ENCODE measurements at places on chromosomes 13 and 19.
A peak's percentile ranks its signal among the peaks of the same experiment; 100 is the strongest.

DNA sequence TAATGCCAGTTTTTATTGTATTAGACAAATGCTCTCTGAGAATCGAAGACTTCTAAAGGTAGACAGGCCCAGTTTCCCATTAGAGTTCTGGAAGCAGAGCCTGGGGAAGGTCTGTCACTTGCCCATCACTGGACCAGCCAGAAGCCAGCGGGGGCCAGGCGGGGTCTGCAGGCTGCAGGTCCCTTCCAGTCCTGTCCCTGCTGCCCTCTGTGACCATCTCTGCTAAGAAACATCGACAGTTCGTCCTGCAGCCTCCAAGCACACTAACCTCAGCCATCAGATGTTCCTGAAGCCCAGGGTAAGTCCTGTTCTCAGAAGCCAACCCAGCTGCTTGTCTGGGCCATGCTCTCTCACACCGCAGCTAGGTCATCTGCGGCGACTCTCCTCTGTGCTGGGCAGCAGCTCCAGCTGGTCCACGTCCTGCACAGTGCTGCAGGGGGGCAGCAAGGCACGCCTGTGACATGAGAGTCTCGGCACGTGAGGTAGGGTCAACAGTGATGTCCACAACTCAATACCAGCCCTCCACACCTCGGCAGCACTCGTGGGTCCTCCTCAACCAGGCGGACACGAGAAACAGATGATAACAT, 2.9 kb upstream of the ADPRHL1 start:
- no peak for DNase-seq

DNA sequence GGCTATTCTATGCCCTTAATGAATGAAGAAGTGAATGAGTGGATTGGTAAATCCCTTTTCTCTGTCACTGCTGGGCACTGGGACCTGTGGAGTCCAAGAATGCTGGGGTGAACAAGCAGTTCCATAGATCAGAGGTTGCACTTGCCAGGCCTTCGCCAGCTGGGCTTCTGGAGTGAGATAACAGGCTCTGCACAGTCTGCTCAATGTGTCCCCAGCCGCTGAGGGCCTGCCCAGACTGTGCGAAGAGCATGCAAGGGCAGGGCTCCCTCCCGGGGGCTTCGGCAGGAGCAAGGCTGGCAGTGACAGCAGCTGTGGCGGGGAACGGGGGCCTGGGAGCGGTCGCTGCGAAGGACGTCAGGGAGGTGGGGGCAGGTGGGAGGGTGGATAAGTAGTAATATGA, 51.3 kb downstream of the ZNF536 start:
- no peak for DNase-seq

- no peak for DNase-seq
Measured at GRCh38 chr19:49567861-49568441, 12.4 kb downstream of the NOSIP start.

GRCh38 chr13:30972888-30973377, 40.5 kb downstream of the TEX26 start:
- DNase-seq, result no peak

DNA sequence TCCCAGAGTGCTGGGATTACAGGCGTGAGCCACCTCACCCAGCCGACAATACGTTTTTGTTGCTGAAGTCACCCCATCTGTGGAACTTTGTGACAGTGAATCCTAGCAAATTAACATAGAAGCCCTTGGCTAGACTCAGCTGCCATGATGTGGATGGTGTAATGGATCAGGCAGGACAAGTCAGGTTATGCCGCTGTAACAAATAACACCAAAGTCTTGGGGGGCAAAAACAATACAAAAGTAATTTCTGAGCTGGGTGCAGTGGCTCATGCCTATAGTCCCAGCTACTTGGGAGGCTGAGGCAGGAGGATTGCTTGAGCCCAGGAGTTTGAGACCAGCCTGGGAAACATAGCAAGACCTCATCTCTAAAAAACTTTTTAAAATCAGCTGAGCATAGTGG, 29.3 kb downstream of the PNPLA6 start:
- no peak for DNase-seq

GRCh38 chr13:110134801-110135200, 172.2 kb downstream of the COL4A1 start:
- peak; percentile 72 for DNase-seq

DNA sequence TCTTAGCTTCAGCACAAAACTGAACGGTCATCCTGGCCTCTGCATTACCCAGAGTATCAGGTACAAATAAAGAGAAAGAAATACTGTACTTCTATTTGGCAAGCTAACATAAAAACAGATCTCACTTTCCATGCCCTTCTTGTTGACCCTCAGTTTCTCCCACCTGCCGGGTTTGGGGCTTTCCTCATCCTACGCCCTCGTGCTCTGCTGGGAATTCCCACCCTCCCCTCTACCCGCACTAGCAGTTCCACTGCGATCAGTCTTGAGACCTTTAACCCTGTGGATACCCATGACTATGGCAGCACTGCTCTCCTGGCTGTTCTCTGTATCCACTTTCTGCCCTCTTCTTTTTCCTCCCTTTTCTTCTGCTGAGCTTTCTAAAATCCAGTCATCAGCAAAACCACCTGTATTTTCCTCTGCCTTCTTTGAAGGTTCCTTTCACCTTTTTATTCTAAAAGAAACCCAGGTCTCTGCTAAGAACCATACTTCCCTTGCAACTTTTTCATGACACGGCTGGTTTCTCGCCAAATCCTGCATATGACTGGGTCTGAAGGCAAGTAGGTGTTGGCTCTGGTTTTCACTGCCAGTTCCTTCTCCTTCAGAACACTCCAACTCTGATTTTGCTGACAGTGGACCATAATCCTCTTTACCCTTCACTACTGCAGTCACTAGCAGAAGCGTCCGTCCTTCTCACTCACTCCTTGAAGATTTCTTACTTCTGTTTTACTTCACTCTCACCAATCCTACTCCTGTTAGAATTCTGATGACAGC, 99.4 kb downstream of the MIPEP start:
- no peak for DNase-seq

DNA sequence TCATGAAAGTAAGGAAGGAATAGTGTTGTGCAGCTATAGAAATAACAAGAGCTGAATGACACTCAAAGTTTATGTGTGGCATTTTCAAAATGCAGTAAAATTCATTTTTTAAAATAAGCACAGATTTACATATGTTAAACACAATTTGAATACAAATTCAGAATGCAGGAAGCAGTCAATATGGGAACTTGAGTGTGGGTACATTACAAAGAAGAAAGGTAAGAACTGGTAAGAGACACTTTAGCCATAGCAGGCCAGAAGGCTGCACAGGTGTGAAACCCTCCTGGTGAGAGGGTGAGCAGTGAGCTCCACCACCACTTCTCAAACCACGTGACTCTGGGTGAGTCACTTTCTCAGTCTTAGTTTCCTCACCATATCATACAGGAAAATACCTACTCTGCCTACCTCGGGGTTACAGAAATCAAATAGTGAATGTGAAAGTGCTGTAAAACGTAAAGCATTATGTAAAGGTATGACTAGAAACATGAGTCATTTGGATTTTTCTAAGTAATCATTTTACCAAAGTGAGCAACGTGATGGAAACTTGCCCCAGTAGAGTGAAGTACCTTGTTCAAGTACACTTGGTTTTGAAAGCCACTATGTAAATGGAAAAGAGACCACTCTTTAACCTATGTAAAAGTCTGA, 40.5 kb downstream of the USP12 start:
- peak; percentile 33 for DNase-seq

- peak; percentile 14 for DNase-seq
Measured at GRCh38 chr13:106570299-106570852, 2.4 kb upstream of the ARGLU1 start.

GRCh38 chr13:97268772-97269171, 46.6 kb downstream of the MBNL2 start:
- DNase-seq, result no peak

DNA sequence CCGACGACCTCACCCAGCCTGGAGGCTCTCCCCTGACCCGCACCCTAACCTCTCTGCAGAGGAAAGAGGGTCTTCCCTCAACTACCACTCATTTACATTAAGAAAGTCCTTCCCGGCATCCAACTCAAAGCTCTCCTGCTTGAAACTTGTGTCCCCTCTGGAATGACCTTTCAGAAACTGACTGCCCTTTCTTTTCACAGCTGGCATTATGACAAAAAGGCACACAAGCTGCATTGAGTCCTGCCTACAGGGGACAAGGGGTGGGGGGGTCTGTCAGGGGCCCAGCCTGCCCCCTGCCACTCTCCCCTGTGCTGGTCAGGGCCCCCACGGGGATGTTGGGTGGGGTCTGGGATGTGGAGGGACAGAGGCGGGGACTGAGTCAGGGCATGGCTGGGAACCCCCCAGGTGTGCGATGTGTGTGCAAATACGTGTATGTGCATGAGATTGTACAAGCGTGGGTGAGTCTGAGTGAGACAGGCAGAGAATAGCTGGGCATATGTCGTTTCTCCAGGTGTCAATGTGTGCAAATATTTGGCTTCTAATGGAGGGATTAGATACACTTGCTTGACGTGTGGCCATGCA, 2.0 kb downstream of the COL5A3 start:
- DNase-seq, result no peak

GRCh38 chr19:31445406-31445805, 96.2 kb upstream of the TSHZ3 start:
- DNase-seq, result no peak

GRCh38 chr13:48784916-48785548, 131.3 kb downstream of the CYSLTR2 start:
- DNase-seq, result no peak

- no peak for DNase-seq
Measured at GRCh38 chr13:49395451-49395865, 48.4 kb downstream of the CAB39L start.

- no peak for DNase-seq
Measured at GRCh38 chr19:43739439-43740235, 15.1 kb downstream of the SMG9 start.

DNA sequence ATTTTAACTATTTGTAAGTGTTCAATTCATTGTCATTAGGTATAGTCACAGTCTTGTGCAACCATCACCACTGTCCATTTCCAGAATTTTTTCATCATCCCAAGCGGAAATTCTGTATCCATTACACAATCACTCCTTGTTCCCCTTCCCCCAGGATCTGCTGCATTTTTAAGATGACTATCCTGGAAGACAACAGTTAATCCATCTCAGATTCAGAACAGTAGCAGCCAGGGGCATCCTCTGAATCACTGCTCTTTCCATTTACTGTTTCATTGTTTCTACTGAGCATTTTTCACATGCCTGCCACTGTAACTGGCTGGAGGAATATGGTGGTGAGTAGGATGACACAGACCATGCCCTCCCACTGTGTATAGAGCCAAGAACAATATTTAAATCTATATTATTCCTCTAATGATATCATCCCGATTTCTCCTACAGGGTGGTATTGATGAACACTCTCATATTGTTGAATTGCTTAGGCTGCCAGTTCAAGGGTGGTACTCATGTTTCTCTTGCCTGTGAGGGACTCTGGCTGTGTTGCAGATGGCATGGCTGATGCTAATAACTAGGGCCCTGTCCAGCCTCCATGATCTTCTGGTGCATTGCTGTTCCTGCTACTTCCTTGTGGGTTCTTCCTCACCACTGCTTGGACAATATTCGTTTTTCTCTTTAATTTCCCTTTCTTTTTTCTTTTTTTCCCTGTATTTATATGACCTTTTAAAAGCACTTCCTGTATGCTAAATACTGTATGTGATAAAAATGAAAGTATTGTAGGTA, 59.0 kb downstream of the WDFY2 start:
- peak; percentile 28 for DNase-seq

DNA sequence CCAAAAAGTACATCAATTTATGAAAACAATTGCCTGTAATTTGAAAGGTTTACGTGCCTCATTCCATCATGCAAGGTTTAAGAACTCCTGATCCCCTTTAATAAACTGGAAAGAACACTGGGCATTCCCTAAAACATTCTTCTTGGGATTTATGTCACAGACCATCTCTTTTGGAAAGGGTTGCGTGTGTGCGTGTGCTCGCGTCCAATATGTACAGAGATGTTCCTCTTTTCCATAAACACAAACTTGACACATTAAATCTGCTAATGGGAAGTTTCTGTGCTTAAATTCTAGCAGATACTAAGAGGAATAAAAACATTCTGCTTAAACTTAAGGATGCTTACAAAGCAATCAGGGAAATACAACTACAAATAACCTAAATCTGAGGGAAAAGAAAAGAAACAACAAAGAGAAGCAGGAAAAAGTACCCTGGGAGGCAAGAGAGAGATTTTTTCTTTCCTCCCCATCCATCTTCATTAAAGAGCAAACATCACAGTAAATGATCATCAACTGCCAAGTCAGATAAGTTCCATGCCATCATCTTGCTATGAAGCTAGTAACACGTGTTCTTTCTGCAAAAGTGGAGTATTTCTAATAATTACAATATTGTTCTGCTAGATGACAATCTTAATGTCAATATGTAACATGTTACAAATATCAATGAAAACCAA, 83.7 kb downstream of the STK24 start:
- no peak for DNase-seq

GRCh38 chr19:5103812-5104410, 135.0 kb downstream of the KDM4B start:
- no peak for DNase-seq

- DNase-seq, result no peak
Measured at GRCh38 chr13:113077953-113078901, 27.4 kb upstream of the F7 start.

Data from inflammatory macrophage (primary cell).